ENCODE measurements at places on chromosomes 4 and X.

DNA sequence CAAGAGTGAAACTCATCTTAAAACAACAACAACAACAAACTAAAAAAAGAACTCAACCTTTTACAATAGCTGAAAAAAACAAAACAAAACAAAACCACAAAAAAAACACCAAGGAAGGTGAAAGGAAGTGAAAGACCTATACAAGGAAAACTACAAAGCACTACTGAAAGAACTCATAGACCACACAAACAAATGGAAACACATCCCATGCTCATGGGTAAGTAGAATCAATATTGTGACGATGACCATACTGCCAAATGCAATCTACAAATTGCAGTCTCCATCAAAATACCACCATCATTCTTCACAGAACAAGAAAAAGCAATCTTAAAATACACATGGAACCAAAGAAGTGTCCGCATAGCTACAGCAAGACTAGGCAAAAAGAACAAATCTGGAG, 41.5 kb upstream of the FGF2 start:
- DNase-seq: no peak

GRCh38 chr4:130031858-130032257, 935.9 kb downstream of the C4orf33 start:
- DNase-seq: no peak

GRCh38 chr4:176277162-176277904, 8.3 kb upstream of the ASB5 start:
- DNase-seq: peak; percentile 88

DNA sequence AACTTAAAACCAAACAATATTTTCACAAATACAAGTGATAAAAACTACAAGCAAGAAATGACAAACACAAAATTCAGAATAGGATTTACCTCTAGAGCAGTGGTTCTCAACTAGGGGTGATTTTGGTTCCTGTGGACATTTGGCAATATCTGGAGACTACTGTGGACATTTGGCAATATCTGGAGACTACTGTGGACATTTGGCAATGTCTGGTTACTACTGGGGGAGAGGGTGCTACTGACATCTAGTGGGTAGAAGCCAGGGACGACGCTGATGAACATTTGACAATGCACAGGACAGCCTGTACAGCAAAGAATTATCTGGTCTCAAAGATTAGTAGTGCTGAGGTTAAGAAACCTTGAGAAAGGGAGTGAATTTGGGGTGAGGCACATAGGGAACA, 169.8 kb downstream of the CLCN4 start:
- DNase-seq: peak; percentile 55

GRCh38 chr4:105815701-105816100, 79.6 kb upstream of the NPNT start:
- peak; percentile 48 for DNase-seq

GRCh38 chr4:20281453-20281852, 29.7 kb downstream of the SLIT2 start:
- DNase-seq: no peak

GRCh38 chr4:169098969-169099690, 89.1 kb upstream of the CBR4 start:
- DNase-seq: peak; percentile 63

- DNase-seq: peak; percentile 7
Measured at GRCh38 chrX:37955273-37955672, 51.1 kb upstream of the SYTL5 start.

- DNase-seq: no peak
Measured at GRCh38 chr4:138103597-138104283, 138.4 kb downstream of the SLC7A11 start.

- no peak for DNase-seq
Measured at GRCh38 chr4:81626851-81627250, 155.1 kb upstream of the RASGEF1B start.

- peak; percentile 90 for DNase-seq
Measured at GRCh38 chr4:80036949-80037685, 35.9 kb downstream of the ANTXR2 start.

DNA sequence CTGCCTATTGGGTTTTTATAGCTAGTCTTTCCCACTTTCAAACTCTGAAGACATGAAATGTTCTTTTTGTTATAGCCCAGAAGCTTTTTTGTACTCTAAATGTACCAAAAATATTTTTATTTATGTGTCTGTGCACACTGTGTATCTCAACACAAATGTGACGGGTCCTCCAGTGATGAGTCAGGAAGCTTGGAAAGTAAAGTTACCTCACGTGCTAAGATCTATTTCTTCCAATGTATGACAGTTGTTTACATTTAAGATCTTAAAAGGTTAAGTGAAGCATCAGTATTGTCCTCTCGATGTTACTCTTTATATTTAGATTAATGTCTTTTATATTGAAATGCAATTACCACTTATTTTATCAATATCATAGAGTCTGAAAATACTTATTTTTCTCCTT, 29.1 kb upstream of the PRSS12 start:
- no peak for DNase-seq

GRCh38 chr4:98572697-98573096, 85.7 kb downstream of the TSPAN5 start:
- peak; percentile 52 for DNase-seq

- DNase-seq: no peak
Measured at GRCh38 chr4:79425586-79425985, 17.6 kb upstream of the GK2 start.

GRCh38 chr4:76023389-76023788, at the start of gene CXCL10:
TSS of gene CXCL10 (minus strand) at chr4:76023497. CDS start at chr4:76023431, 66 bp downstream.
- DNase-seq: no peak

GRCh38 chrX:68931345-68931744, 102.5 kb downstream of the EFNB1 start:
- no peak for DNase-seq
